ENCODE measurements at places on chromosomes 13 and 19. TPM values are rescaled to one million over a fixed set of nuclear protein-coding genes. Genes with fewer than 3 reads are reported as not detected.

ERICH6B gene
- not detected for total RNA-seq

NRTN gene
- 7.8 TPM for total RNA-seq

DNA sequence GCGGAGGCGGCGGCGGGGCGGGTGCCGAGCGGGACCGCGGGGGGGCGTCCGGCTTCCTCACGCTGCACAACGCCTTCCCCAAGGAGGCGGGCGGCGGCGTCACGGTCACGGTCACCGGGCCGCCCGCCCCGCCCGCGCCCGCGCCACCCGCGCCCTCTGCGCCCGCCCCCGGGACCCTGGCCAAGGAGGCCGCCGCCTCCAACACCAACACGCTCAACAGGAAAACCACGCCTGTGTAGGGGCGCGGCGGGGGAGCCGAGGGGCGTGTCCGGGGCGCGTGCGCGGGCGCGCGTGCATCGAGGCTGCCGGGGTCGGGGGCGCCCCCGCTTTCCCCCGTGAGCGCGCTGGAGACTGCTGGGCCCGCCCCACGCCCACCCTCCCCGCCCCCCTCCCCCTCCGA, 8.8 kb upstream of the CACNG6 start:
- peak; percentile 52 for ATAC-seq

FPR3 gene
- total RNA-seq: 7.9 TPM

GRCh38 chr19:32909257-32909656, 39.7 kb upstream of the SLC7A9 start:
- no peak for ATAC-seq

DNA sequence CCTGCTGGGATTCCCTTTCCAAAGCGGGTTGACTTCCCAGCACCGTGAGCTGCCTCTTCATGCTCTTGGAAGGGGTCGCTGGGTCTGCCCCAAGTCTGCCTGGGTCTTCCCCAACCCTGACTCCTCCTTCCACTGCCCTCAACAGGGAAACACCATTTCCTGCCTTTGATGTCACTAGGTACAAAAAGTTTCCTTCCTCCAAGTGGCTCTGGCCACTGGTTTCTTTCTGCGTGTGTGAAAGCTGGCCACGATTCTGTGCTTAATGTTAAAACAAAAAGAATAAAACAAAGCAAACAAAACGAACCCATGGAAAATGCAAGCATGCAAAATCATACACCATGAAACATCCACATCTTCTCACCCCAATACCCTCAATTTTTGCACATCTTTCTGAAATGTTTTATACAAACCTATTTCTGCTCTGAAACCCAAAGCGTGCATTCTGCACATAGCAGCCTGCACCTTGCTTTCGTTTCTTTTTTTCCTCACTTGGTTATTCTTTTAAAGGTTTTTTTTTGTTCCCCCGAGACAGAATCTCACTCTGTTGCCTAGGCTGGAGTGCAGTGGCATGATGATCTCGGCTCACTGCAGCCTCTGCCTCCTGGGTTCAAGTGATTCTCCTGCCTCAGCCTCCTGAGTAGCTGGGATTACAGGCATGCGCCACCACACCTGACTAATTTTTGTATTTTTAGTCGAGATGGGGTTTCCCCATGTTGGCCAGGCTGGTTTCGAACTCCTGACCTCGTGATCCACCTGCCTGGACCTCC, 12.5 kb upstream of the TNFSF9 start:
- no peak for ATAC-seq

DNA sequence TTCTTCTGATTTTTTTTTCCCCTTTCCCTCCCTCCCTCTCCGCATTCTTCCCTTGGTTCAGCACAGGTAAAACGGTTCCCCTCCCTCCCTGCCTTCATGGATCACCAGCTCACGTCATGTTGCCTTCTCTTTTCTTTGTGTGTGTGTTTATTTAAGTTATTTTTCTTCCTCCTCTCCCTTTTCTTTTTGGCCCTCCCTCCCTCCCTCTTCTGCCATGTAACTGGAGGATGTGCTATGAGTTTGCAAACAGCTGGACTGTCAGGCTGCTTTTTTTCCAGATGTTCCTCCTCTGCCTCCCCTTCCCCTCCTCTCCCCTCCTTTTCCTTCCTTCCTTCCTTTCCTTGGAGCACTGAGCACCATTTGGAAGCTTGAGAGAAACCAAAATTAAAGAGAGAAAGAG, 2.0 kb downstream of the LENG9 start:
- no peak for ATAC-seq

ELSPBP1 gene
- not detected for total RNA-seq

DNA sequence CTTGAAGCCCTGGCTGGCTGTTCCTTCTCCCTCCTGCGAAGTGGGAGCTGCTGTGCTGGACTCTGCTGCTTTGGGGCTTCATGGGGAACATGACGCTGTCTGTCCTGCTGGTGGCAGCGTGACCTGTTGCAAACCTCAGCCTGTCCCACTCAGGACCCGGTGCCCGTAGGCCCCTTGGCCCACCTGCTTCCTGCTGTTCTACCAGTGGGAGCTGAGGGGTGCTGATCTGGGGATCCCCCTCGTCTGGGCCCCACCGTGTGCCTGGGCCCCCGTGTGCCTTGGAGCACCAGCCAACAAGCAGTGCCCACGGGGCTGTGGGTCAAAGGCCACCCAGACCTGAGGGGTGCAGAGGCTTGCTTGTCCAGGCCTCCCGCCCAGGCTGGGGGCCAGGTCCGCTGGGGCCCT, 5.3 kb downstream of the SPPL2B start:
- no peak for ATAC-seq

- ATAC-seq: no peak
Measured at GRCh38 chr19:20444202-20444885, 121.2 kb downstream of the ZNF737 start.

CASP14 gene
- not detected for total RNA-seq

DNA sequence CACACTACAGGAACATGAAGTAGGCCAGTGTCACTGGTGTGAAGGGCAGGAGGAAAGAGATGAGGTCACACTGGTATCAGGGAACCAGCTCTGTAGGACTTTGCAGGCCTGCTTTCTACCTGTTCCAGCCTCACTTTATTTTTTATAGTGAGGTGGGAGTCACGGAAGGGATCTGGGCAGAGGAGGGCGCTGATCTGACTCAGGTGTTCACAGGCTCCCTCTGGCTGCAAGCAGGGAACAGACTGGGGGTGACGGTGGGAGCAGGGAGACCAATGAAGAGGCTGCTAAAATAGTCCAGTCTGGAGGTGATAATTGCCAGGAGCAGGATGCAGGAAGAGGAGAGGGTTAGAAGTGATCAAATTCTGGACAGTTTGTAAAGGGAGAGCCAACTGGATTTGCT, 2.8 kb downstream of the THAP8 start:
- no peak for ATAC-seq

AZU1 gene
- not detected for total RNA-seq

DNA sequence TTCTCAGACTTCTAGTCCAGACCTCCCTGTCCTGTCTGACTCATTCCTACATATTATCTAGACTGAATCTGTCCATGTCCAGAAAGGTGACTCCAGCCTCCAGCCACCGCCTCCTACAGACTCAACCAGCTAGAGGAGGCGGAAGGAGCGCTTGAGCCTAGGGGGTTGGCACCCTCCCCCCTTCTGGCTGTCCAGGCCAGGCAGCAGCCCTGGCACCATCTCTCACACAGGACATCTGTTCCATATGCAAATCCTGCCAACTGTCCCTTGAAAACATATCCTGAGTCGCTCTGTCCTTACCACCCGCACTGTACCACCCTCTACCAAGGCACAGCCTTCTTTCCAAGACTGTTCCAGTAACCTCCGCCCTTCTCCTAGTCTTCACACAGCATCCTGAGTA, 150.7 kb upstream of the WASF3 start:
- ATAC-seq: no peak

- ATAC-seq: no peak
Measured at GRCh38 chr19:17436094-17436873, 12.2 kb downstream of the TMEM221 start.

ALOX5AP gene
- 33.4 TPM for total RNA-seq

All from gastroesophageal sphincter (tissue), 4 donors.